ENCODE measurements at places on chromosomes 5 and 9.

DNA sequence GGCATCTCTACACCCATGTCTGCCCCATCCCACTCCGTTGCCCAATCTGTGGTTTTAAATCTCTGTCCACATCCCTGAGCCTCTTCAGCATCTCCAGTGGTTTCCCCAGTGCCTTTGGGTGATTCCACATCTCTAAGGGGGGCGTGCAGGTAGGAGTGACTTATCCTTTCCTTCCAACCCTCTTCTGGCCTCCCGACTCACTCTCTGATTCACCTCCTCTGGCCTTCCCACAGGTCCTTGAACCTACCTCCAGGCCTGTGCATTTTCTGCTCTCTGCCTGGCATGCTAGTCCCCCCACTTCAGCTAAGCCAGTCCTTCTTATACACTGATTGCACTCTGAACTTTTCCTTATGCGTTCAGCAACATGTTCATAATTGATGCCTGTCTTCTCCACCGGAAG lies 99.0 kb downstream of the RALGPS1 start:
- DNase-seq = no peak

GRCh38 chr5:78793907-78794662 lies 145.5 kb upstream of the LHFPL2 start:
- DNase-seq = no peak

- no peak for DNase-seq
Measured at GRCh38 chr5:80238778-80239679, 16.8 kb downstream of the SERINC5 start.

DNA sequence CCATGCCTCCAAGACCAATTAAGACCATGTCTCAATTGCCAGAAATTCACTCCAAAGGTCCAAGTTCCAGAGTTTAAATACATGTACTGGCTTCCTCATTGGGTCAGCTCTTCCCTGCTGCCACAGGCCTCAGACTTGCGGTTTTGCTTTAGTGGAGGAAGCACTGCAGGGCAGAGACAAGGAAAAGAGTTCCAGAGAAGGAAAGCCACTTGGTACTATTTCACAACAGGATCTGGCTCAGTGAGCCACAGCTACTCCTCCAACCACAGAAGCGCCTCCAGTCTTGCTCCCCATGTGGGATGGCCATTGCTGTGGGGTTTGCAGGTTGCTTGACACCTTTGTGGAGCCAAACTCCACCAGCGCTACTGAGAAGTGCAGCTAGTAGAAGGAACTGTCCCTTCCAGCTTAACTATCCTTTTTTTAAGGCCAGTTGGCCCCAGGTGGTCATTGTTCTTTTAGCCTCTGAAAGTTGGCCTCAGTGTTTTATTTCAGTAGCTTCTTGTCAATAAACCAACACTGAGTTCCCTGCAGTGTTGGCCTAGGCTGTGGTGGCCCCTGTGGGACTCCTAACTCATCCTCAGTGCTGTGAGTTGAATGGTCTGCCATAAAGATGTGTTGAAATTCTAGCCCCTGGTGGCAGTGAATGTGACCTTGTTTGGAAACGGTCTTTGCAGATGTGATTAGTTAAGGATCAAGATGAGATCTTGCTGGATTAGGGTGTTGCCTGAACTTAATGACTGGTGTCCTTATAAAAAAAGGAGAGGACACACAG lies 93.7 kb upstream of the DAP start:
- DNase-seq = no peak

DNA sequence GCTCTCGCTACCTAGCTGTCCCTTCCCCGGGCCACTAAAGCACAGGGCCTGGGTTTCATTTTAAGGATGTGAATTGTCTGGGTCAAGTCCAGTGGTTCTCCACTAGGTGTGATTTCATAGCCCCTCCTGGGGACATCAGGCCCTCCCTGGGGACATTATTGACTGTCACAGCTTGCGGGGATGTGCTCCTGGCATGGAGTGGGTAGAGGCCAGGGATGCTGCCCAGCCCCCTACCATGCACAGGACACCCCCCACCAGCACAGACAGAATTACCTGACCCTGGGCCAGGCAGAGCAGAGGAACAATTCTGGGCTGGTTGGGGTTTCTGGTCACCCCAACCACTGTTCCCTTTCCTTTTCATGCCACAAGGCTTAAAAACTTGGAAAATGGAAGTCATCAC lies 4.1 kb downstream of the FAM78A start:
- DNase-seq = no peak

DNA sequence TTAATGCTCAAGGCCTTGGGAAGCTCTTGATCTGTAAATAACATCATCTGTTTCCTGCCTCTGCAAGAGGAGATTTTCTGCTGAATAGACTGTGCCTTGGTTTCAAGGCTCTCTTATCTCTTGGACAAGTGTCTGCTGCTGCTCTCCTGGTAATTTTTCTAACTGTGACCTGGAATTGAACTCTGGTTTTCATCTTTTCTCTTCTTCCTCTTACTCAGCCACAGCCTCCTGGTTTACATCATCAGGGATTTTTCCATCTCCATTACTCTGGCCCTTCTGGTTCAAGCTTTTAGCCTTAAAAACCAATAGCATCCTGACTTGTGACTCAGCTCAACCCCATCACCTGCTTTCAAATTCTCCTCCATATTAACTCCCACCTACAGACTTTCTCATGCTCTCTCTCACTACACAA lies 49.6 kb upstream of the ITGA1 start:
- no peak for DNase-seq

DNA sequence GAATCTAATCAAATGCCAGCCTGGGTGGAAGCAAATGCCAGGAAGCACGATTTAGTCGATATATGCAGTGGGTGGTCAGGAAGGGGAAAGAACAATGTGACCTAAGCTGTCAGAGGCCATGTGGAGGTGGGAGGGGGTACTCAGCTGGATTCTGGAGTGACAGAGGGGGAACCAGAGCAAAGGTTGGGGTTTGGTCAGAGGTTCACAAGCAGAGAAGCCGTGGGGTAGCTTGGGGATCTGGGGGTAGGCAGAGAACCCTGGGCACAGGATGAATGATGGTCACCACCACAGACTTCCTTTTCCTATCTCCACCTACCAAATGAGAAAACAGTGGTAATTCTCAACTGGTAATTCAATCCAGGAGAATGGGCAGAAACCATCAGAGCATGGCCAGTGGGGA lies 24.1 kb upstream of the ARAP3 start:
- no peak for DNase-seq

DNA sequence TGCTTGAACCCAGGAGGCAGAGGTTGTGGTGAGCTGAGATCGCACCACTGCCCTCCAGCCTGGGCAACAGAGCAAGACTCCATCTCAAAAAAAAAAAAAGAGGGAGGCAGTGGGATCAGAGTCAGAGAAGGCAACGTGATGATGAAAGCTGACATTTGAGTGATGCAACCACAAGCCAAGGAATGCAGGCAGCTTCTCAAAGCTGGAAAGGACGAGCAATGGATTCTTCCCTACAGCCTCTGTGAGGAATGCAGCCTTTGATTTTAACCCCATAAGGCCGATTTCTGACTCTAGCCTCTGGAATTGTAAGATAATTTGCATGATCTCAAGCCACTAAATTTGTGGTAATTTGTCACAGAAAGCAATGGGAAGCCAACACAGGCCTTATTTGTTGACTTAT lies 9.8 kb downstream of the TGFBI start:
- DNase-seq = no peak

- no peak for DNase-seq
Measured at GRCh38 chr5:7467179-7467578, 71.2 kb downstream of the ADCY2 start.

DNA sequence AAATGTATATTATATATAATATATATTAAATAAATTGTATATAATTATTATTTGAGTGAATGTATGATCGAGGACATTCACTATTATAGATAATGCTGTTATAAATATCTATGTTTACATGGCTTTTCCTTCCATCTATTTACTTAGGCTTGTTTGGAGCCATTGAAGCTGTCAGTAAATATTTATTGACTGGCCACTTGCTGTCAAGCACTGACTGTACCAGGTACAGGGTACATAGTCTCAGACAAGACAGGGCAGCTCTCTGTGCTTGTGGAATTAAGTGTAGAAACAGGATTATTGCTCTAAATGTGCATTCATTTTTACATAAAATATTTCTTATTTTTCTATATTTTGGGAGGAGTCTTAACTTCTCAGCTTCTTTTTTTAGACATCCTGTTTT lies 16.4 kb downstream of the FAXDC2 start:
- DNase-seq = no peak

GRCh38 chr5:121667292-121667691 lies 184.4 kb upstream of the FTMT start:
- no peak for DNase-seq

- no peak for DNase-seq
Measured at GRCh38 chr9:16236882-16237281, 633.6 kb downstream of the BNC2 start.

GRCh38 chr9:136122425-136123383 lies 4.0 kb upstream of the TMEM250 start:
- DNase-seq = peak; percentile 71

DNA sequence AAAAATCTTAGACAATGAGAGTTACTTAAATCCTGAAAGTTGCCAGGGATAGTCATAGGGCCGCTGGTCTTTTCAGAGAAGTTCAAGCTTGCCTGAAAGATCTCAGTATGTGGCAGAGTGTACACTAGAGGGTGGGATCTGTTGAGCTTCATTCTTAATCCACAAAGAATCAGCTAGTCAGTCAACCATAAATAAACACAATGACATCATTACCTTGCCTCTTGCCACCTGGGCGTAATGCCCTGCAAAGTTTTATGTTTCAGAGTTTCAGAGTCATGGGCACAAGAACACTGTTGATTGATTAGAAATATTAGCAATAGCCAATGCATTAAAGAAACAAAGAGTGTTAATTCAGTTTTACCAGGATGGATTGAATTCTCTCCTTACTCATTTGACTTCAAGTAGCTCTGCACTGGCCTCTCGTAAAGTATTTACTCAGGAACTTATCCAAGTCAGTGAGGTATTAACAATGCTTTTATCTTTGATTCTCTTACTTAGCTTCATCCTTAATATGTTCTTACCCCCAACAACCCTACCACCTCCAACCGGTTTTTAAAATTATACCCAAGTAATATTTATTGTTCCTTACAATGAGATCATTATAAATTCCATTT lies 14.3 kb upstream of the ANXA1 start:
- no peak for DNase-seq

- DNase-seq = no peak
Measured at GRCh38 chr5:37668524-37669047, 171.3 kb downstream of the GDNF start.

GRCh38 chr5:17218353-17219005 lies 1.0 kb downstream of the BASP1 start:
- no peak for DNase-seq

DNA sequence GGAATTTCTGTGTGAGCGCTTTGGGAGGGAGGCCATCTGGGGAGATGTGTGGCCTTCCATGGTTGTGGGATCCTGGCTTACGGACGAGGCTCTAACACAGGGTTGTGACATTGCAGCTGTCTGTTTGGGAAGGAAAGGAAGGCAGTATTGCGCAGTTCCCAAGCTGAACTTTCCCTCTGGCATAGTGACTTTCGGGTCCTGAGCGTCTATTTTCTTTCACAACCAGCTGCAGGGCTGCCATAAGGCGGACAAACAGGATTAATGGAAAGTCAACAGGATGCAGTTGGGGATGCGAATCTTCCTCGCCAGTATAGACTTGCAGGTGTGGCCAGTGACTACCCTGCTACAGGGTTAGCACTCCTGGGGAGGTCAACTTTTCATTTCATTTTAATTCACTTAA lies 25.9 kb downstream of the CCT5 start:
- DNase-seq = no peak

Measured in stimulated activated CD4-positive, alpha-beta T cell treated with anti-CD3 and anti-CD28 coated beads, Interleukin-12 subunit alpha, Interleukin-12 subunit beta, amount 100 ng/mL, for 24 hours (primary cell).